ENCODE measurements at places on chromosomes 16 and 17.

DNA sequence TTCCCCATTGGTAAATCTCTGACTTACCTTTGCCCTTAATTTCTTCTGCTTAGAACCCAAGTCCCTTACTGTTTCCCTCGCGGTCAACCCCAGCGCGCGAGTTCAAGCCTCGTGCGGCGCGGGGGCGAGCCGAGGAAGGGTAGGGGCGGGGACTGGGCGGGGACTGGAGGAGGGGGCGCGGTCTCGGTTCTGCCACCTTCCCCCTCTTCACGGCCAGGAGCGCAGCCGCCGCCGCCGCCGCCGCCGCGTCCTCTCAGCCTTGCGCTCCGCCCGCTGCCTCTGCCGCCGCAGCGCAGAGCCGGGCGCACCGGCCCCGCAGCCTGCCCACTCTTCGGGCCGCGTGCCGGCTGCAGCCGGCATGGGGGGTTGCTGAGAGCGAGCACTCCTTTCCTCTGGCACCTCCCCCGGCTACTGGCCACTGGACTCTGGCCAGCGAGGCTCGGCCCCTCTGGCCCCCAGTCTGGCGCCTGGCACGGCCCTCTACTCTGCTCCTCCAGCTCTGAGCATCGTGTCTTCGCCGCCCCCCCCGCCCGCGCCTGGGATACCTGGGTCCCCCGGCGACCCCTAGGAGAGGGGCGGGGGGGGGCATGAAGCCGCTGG lies at the start of gene RAPGEFL1:
Gene RAPGEFL1 (plus strand): TSS at position 196 of the 600 bp plus-strand sequence. CDS start 392 bp downstream, at position 588.
- peak; percentile 60 for DNase-seq

DNA sequence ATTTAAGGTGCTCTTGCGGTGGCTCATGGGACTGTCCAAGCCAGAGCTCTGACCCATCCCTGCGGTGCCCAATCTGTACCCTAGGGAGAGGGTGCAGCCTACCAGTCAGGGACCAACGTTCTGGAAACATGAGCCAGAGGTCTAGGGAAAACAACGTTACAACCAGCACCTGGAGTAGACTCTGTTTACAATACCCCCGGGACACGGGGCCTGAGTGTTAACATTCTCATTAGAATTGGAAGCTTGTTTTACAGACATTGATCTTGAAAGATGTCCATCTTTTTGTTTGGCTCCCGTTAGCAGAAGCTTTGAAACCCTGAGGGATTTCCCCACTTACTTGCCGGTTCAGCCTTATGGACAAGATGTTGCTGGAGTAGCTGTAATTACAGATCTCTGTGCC lies 6.9 kb downstream of the WIPI1 start:
- no peak for DNase-seq

DNA sequence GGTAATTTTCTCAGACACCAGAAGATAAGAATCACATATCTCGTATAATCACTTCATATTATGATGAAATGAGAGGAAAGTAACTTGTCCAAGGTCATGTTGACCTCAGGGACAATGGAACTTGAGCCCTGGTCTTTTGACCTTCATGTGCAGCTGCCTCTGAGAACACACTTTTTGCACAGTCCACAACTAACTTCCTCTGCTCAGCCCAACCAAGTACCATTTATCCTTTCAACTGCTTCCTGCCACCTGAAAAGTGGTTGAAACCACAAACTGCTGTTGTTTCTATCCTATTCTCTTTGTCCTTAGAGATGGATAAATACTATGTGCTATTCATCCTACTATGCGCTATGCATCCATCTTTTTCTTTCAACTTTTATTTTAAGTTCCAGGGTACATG lies 2.3 kb upstream of the CCL1 start:
- DNase-seq: no peak

- no peak for DNase-seq
Measured at GRCh38 chr17:66963521-66963908, 992 bp upstream of the CACNG4 start.

DNA sequence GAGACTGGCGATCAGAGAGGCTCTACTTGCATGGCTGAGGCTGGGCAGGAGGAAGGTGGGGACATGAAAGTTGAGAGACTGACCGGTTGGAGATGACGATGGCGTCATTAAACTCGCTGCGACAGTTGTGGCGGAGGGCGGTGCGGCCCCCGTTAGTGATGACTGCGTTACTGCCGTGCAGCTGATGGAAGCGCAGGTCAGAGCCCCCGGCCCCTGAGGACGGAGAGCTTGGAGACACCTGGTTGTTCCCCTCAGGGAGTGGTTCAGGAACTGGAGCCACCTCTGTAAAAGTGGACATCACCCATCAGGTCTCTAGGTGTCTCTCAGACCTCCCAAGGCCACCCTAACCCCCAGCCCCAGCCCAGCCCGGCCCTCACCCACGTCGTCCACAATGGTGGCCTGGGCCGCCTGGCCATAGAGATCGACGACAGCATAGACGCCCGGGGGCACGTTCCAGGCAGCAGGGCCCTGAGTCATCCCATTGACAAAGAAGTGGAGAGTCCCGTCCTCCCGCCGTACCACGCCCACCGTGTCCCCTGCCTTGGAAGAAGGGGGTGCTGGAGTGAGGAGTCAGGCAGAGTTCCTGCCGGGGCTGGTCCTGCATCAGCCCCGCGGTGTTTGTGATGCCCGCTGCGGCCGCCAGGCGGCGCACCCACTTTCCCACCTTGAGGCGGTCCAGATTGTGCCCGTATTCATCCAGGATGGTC lies 5.3 kb downstream of the NEURL4 start:
- no peak for DNase-seq

GRCh38 chr17:83078378-83079351 lies 744 bp upstream of the METRNL start:
- no peak for DNase-seq

GRCh38 chr17:1203111-1203966 lies 23.6 kb upstream of the ABR start:
- DNase-seq: peak; percentile 47

- no peak for DNase-seq
Measured at GRCh38 chr16:81220349-81220748, 18.1 kb upstream of the BCO1 start.

DNA sequence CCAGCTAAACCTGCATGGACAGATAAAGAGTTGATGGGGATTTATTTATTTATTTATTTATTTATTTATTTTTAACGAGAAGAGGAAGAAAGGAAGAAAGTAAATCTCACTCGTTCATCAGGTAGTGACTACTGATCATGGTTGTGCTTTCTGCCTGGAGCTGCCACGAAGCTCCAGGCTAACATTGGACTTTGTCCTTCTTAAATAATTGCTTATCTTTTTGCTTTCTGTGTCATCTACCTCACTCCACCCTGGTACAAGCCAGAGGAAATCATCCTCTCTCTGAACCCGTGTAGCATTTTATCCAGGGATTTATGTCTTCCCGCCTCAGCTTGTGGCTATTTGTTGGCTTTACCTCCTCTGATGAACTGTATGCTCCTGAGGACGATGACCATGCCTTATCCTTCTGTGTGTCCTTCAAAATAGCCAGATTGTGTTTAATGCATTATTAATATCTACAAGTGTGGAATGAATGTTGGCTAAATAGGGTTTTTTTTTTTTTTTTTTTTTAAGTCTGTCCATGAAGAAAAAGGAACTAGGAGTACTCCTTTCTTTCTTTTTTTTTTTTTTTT lies 8.0 kb upstream of the SLC12A3 start:
- no peak for DNase-seq

DNA sequence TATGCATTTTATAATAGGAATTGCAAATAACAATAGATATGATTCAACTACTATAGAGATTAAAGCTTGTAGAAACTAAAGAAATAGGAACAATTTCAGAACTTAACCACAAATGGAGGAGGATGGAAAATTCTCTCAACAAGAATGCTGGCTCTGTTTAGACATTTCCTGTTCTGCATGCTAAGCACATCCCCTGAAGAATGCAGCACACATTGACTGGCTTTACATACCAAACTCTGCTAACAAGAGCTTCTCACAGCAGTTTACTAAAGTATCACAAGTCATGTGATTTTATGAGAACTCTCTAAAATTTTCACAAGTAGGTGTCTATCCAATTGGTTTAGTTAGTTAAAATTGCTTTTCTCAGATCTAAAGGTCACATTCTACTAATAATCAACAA lies 85.2 kb downstream of the SPAG9 start:
- no peak for DNase-seq

- DNase-seq: no peak
Measured at GRCh38 chr17:48625495-48626244, 488 bp downstream of the HOXB9 start.

DNA sequence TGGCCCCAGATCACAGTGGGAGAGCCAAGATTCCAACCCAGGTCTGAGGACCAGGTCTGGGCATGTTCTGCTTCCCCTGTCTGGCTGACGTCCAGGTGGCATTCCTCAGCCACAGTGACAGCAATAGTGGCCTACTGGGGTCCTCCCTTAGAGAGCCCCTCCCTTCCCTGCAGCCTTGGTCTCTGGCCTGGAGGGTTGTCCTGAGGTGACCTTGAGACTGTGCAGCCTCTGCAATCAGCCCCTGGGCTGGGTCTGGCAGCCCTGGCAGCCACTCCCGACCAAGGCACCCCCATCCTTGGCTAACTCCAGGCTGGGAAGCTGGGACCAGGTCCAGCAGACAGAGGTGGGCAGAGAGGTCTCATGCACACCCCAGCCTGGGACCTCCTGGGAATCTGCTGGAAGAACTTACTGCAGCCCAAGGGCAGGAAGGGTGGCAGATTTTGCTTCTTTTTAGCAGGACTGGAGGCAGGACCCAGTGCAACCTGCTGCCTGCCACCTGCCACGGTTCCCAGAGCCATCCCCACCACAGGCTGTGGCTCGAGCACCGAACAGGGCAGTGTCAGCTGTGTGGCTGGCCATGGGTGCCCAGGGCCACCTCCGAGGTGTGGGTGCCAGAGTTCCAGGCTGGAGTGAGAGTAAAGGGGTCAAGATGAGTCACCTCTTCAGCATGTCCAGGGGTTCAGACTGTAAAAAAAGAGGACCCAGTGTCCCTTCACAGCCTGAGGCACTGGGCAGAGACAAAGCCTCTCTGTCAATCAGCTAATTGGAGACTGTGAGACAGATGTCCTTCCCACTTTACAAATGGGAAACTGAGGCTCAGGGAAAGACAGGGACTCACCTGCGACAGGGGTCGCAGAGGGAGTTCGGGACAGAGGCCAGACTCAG lies 12.6 kb downstream of the GRB7 start:
- DNase-seq: no peak

GRCh38 chr17:64087252-64088005 lies 42.5 kb downstream of the ERN1 start:
- DNase-seq: no peak

GRCh38 chr17:81686614-81687013 lies 2.8 kb downstream of the HGS start:
- no peak for DNase-seq

DNA sequence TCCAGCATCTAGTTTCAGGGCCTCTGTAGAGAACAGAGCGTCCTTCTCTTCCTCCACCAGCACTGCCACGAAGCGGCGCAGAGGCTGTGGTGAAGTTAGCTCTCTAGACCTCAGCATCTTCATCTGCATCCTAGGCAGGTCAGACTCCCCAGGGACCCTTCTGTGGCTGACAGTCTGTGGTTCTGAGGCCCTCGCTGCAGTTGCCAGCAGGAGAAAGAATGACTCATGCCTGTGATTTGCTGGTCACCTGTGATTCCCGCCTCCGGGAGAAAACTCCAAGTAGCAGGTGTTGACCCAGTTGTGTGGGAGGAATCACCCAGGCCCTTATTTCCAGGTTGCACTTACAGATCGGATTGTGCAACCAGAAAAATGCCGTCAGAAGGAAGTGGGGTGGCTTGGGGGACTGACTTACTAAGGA lies 117.3 kb upstream of the CACNG5 start:
- DNase-seq: no peak

DNA sequence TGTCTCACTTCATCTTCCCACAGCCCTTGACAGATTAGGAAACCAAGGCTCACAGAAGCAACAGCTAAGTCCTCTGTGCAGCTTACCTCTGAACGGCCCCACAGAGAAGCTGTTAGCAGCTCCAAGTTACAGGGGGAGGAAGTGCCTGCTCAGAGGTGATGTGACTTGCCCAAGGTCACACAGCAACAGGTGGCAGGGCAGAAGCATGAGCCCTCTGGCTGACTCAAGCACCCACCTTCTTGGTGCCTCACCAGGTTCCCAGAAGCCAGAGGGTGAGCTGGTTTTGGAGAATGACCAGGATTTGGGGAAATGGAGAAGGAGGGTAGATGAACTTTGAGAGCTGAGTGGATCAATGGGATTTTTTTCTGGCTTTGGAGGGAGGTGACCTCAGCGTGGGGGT lies 14.0 kb upstream of the RAI1 start:
- DNase-seq: no peak

GRCh38 chr16:165539-166374 lies at the start of gene HBM:
Gene HBM, plus strand, starts transcription at chr16:165978. Its CDS starts 20 bp downstream, at chr16:165998.
- DNase-seq: no peak

DNA sequence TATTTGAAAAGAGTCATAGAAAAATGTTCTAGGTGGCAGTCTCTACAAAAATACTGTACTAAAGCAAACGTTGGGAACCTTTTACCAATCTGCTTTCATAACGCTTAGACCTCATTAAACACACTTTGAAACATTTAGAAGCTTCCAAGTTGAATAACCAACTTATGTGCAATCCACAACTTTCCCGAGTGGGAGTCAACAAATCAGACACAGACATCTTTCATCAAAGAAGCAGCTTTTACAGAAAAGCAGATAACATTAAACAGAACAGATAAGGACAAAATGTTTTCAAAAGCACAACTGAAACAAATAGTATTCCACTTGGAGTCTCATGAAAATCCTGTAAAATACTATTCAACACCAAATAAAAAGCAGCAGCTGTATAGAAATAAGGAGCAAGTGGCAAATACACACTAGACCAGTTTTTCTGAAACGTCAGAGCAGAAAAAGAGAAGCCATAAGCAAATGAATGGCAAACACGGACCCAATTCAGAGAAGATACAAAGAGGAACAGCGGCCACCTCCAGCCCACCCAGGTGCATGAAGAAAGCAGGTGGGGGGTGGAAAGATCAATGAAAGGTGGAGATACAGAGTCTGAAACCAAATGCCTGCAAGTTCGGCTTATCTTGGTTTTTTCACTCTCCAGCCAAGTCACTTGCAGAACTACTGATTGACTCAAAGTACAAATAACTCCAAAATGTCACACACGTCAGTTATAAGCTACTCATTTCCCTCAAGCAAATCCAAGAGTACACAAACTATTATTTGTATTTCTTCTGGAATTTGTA lies 18.4 kb upstream of the FBF1 start:
- no peak for DNase-seq

- DNase-seq: no peak
Measured at GRCh38 chr17:3792481-3792880, 8.5 kb downstream of the ITGAE start.

GRCh38 chr16:8961811-8962390 lies 1.8 kb downstream of the USP7 start:
- DNase-seq: no peak

DNA sequence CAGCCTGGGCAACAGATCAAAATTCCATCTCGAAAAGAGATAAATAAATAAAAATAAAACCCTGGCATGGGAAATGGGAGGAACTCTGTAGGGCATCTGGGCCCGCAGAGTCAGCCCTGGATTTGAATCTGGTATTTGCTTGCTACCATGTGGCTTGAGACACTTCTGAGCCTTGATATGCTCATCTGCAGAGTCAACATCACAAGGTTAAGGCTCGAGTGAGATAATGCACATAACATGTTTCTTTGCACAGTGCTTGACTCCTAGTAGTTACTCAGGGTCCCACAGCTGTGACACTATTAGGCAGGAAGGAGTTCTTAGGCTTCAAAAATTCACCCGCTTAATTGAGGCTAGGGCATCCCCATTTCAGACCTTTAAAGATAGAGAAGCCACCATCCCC lies 21.3 kb downstream of the CDK5RAP3 start:
- DNase-seq: no peak
